Ovary (tissue), 10 donors: ENCODE measurements at places on chromosomes 1 and 21. TPM values are rescaled to one million over a fixed set of nuclear protein-coding genes. Genes with fewer than 3 reads are reported as not detected.

DNA sequence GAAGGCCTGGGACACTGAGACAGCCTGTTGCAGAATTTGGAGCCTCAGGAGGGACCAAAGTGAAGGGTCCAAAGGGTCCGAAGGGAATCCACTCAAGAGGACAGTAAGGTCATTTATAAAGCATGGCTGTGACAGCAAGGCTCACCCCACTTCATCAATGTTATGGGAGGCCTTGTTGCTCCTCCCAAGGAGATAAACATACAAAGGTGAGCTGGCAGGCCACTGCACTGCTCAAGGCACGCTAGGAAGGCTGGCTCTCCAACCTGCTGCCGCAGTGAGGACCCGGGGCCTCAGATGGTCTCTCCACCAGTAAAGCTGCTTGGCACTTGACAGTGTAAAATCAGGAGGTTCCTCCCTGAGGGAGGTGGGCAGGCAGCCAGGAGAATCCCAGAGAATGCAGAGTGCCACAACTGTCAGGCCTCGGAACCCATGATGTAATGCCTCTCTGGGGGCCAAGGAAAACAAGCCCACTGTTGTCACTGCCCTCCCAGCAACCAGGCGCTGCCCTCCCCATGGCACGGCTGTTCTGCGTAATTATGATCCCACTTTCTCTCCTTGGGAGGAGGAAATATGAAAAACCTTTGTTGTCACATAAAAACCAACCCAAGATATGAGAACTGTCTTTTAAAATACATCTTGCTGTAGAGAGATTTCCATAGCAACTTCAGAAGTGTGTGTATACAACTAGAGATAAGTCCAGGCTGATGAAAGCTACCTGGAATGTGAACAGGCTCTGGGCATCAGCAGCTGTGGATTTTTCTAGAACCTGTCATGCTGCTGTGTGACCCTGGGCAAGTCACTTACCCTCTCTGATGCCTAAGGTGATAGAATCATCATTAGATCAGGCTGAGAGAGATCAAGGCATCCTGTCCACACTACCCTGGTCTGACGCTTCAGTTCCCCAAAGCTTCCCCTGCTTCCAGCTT lies 102.5 kb downstream of the KCNN3 start:
- DNase-seq = no peak
- no peaks in the 10 kb centered on the region for H3K27me3 ChIP-seq
- no peaks in the 10 kb centered on the region for H3K4me1 ChIP-seq
- H3K27ac ChIP-seq = no peak overlapping the region
- no peaks in the 10 kb centered on the region for H3K36me3 ChIP-seq

DNA sequence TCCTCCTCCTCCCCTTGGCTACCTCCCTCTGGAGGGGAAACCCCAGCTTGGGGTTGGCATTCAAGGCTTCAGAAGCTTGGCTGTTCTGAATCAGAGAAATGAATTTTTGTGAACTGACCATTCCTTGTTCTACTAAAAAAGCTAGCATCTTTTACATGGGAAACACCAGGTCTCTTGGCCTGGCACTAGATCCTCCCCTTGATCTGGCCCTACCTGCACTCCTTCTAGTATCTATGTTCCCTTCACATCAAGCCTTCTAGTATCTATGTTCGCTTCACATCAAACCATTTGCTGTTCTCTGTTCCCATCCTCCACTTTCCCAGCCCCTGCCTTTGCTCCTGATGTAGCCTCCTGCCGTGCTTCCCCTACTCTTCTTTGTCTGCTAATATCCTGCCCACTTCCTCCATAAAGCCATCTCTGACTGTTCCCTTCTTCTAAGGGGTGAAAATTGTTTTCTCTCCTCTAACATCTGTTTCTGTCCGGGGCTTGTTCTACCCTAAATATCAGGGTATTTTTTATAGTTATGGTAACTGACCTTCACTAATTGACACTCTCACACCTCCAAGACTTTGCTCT lies 25.8 kb downstream of the FAM151A start:
- H3K36me3 ChIP-seq = no peaks in the 10 kb centered on the region
- H3K27me3 ChIP-seq = no peaks in the 10 kb centered on the region
- no peak overlapping the region for H3K27ac ChIP-seq
- H3K4me1 ChIP-seq = no peaks in the 10 kb centered on the region
- H3K4me3 ChIP-seq = no peak overlapping the region

DNA sequence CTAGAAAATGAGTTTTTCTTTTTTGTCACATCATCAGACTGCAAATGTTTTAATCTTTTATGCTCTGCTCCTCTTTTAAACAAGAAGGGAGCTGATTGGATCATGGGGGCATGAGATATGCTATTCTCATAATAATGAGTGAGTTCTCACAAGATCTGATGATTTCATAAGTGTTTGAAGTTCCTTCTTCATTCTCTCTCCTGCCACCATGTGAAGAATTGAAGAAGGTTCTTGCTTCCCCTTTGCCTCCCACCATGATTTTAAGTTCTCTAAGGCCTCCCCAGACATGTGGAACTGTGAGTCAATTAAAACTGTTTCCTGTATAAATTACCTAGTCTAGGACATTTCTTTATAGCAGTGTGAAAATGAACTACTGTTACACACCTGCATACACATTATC lies 218.2 kb downstream of the NRIP1 start:
- DNase-seq = no peak
- no peaks in the 10 kb centered on the region for H3K4me1 ChIP-seq
- H3K4me3 ChIP-seq = no peak overlapping the region
- H3K27ac ChIP-seq = no peak overlapping the region

TNFRSF18 gene
- 1.4 TPM for total RNA-seq

ADAM30 gene
- total RNA-seq = not detected

TSPEAR gene
- total RNA-seq = 0.10 TPM
